Left lobe of liver (tissue), 2 donors: ENCODE measurements at places on chromosomes 3 and 15. TPM values are rescaled to one million over a fixed set of nuclear protein-coding genes. Genes with fewer than 3 reads are reported as not detected.

The FRMD5 gene
- not detected for total RNA-seq

DNA sequence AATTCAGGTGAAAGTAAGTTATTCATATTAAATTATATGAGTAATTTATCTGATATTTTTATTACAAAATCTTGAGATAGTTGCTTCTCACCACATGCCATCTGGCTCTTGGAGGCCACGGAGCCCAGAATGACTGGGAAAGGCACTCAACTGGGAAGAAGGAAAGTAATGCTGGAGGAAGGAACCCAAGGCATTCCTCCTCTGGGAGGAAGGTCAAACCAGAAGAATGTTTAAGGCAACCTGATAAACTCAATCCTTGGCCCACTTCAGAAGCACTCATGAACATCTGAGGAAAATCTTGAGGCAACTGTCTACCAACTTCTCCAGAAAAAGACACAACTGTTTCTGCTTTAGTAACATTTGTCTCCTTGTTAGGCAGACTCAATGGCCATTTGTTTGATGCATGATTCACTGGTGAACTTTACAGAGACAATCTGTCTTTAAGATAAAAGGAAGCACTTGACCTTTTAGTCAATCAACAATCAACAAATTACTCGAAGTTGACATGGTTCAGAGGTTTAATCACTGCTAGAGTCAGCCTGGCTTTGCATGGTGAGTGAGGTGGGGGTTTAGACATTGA lies 261.4 kb upstream of the MME start:
- no peak for DNase-seq

GRCh38 chr3:8589880-8590556 lies 54.6 kb downstream of the SSUH2 start:
- DNase-seq, result peak; percentile 6

GRCh38 chr15:56469483-56469882 lies 4.5 kb upstream of the MNS1 start:
- no peak for DNase-seq

DNA sequence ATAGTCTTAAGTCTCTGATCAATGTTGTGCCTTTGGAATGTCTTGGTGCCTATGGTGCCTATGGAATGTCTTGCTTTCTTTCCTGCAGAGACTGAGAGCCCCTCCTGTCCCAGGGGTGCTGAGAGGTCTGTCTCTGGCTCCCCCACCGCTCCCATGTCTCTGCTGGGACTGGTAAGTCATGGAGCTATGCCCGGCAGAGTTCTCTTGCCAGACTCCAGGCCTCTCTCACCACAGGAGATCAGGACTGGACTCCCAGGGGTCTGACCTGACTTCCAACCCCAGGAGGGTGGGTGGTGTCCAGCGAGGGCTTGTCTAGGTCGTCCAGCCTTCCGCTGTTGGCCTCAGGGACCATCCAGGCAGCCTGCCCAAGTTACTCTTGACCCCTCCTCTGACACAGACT lies 14.0 kb upstream of the CYP11A1 start:
- DNase-seq, result no peak

GRCh38 chr15:61308437-61308836 lies 79.3 kb upstream of the RORA start:
- DNase-seq, result no peak

DNA sequence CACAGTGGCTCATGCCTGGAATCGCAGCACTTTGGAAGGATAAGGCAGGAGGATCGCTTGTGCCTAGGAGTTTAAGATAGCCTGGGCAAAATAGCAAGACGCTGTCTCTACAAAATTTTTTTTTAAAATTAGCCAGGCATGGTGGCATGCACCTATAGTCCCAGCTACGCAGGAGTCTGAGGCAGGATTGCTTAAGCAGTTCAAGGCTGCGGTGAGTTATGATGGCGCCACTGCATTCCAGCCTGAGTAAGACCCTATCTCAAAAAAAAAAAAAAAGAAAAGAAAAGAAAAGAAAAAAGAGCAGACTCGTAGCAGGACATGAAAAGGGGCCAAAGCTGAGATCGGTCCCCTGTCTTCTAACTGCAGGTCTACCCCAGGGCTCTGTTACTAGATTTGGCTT lies 18.9 kb downstream of the SRGAP3 start:
- DNase-seq, result no peak

DNA sequence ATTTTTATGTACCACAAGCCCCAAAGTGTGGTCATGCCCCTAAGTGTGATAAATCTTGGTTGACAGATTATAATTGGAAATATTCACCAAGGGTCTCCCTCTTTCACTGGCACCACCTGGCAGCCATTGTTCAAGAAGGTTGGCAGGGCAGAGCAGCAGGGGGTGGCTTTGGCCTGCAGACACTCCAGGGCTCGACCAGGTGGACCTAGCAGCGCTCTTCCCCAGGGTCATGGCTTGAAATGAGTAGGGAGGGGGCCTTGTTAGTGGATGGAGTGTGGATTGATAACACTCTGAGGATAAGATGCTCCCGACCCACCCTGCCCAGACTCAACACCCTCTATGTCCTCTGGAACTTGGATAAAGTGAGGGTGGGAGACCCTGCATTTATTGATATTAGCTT lies 58.2 kb upstream of the KLHL25 start:
- DNase-seq, result no peak

GRCh38 chr3:13141991-13142412 lies 68.8 kb upstream of the IQSEC1 start:
- no peak for DNase-seq

DNA sequence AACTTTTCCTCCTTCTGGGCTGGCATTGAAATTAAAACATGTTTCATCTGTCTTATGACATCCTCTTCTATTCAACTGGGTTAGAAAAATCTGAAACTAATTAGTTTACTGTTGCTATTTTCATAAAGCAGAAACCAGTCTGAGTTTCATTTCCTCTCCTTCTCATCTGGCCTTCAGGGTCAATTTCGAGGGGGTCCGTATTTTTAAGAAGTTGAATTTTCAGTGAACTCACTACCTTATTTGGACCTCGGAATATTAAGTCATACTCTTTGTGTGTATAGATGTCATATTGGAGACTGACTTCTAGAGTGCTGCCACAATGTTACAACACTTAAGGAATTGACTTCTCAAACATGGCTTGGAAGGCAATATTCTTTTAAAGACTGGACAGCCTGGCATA lies 485.9 kb downstream of the SQOR start:
- no peak for DNase-seq

DNA sequence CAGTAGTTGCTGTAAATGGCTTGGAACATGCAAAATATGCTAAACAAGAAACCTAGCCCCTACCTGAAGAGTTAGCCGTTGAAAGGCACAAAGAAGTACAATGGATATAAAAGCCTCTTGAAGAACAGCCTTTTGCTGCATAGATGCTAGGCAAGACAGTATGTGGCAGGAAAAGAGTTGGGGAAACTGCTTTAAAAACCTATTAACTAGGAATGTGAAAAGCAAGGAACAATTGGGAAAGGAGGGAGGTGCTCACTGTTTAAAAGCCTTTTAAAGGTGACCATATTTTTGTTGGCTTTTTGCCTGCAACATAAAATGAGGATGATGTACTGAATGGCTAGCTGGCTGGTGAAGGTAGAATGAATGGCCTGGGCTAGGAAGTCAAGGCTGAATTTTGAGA lies 24.5 kb upstream of the SOX2 start:
- DNase-seq, result no peak

DNA sequence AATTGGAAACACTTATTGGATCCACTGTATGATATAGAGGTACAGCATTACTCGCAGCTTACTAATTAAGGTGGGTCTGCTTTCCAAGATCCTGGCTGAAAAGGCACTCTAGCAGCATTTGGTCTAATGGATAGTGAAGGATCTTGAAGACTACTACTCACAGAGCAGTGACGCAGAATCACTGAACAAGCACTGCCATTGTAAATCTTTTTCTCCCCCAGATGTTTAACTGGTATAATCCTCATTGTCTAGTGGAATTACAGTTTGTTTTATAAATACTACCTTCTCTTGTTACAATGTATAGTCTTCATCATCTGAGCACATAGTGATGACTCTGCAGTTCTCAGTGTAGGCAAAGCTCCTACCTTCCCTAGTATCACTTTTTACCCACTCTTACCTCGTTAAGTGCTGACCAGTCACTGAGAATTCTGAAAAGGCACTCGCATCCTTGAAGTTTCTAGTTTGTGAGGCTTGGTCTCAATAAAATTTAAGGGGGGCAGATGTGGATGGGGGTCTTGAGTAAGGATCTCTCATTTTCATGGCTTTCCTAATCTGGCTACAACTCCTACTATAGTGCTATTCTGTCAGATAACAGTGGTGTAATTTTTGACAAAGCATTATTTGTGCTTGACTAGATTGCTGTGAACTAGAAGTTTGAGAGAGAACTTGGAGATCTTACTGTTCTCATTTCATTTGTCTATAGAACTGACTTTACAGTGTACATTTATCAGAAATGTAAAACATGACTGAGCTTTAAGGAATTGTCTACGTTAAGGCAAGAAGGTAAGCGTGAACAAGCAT lies 23.2 kb downstream of the MAPK6 start:
- DNase-seq, result no peak

The FSIP1 gene
- not detected for total RNA-seq

GRCh38 chr15:66899555-66900350 lies 165.6 kb upstream of the SMAD3 start:
- DNase-seq, result no peak

The CFAP161 gene
- total RNA-seq, result 0.25 TPM

The PIGZ gene
- 3.8 TPM for total RNA-seq

DNA sequence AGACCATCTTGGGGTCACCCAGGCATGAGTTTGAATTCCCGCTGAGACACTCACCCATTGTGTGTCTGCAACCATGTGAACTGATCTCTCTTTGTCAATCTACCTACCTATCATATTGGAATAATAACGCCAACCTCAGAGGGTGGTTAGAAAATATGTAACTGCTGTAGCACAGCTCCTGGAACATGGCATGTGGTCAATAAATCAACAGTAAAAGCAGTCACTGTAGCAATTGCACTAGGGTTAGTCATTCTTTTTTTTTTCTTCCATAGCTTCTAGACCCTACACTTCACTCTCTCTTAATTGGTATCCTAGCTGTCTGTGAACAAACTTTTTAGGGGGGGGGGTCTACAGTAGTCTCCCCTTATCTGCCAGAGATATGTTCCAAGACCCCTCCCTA lies 64.2 kb upstream of the SLCO2A1 start:
- DNase-seq, result no peak

DNA sequence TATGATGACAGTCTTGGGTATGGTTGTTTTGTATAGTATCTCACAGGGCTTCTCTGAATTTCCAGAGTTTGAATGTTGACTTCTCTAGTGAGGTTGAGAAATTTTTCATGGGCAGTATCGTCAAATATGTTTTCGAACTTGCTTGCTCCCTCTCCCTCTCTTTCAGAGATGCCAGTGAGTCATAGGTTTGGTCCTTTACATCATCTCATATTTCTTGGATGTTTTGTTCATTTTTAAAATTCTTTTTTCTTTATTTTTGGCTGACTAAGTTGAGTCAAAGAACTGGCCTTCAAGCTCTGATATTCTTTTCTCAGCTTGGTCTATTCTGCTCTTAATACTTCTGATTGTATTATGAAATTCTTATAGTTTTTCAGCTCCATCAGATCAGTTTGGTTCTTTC lies 282.3 kb upstream of the NECTIN3 start:
- no peak for DNase-seq

DNA sequence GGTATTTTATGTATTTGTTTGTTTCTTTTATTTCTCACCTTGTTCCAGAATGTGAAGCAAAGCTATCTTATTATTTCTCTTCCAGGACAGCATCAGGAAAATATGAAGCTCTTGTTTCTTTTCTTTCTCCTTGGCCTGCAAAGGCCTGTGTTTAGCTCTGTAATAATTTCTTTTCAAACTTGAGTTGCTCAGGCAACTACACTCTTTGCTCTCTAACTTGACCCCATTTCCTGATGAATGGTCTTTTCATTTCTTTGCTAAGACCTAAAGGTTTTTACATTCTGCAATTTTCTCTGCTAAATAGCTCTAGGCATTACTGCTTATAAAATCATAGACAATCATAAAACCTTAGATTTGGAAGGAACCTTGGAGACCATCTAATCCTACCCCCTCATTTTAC lies 26.2 kb upstream of the ZNF770 start:
- DNase-seq, result no peak

GRCh38 chr3:133489466-133490085 lies 83.9 kb upstream of the CDV3 start:
- no peak for DNase-seq

GRCh38 chr15:68363353-68363752 lies 68.6 kb downstream of the ITGA11 start:
- no peak for DNase-seq

- no peak for DNase-seq
Observed at GRCh38 chr3:73624017-73624820, 522 bp downstream of the PDZRN3 start.

GRCh38 chr3:188581792-188582191 lies 427.8 kb downstream of the LPP start:
- DNase-seq, result no peak

DNA sequence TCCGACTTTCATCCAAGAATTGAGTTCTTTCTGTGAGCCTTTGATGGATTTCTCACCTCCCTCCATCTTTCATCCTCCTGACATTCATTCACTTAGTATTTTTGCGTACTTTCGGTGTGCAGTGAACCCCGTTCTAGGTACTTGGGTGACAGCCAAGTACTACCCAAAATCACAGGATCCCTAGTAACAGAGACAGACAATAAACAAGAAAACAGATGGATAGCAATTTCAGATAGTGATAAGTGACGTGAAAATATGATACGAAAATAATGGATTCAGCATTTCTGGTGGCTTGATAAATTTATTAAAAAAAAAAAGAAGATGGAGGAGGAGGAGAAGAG lies 264 bp upstream of the CMTM6 start:
- DNase-seq, result no peak

DNA sequence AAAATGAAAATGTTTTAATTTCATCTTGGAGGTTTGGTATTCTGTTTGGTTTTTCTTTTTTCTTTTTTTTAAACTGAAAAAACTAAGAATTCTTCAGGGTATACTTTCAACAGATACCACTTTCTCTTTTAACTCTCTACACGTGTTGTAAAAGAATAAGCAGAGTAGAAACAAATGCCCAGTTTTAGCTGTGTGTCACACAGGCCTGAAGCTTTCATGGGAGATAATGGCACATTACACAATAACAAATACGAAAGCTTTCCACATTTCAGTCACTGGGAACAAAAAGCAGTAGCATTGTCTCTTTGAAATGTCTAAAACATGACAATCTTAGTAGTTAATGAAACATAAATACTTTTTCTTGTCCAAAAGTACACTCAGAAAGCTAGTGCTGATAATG lies 818.5 kb downstream of the TBL1XR1 start:
- no peak for DNase-seq
